ENCODE measurements at places on chromosomes 5 and 9.

GRCh38 chr9:130627896-130628792, 36.2 kb upstream of the PRDM12 start:
- DNase-seq = no peak

GRCh38 chr5:169357291-169357690, 56.4 kb upstream of the SLIT3 start:
- DNase-seq = no peak

GRCh38 chr5:175471628-175472027, 6.7 kb upstream of the SFXN1 start:
- DNase-seq = no peak

GRCh38 chr9:72524820-72525540, 3.6 kb downstream of the TMC1 start:
- DNase-seq = no peak

- no peak for DNase-seq
Measured at GRCh38 chr9:71814226-71814625, 45.9 kb upstream of the CEMIP2 start.

- DNase-seq = no peak
Measured at GRCh38 chr5:140926443-140927227, 536 bp downstream of the PCDHAC1 start.

DNA sequence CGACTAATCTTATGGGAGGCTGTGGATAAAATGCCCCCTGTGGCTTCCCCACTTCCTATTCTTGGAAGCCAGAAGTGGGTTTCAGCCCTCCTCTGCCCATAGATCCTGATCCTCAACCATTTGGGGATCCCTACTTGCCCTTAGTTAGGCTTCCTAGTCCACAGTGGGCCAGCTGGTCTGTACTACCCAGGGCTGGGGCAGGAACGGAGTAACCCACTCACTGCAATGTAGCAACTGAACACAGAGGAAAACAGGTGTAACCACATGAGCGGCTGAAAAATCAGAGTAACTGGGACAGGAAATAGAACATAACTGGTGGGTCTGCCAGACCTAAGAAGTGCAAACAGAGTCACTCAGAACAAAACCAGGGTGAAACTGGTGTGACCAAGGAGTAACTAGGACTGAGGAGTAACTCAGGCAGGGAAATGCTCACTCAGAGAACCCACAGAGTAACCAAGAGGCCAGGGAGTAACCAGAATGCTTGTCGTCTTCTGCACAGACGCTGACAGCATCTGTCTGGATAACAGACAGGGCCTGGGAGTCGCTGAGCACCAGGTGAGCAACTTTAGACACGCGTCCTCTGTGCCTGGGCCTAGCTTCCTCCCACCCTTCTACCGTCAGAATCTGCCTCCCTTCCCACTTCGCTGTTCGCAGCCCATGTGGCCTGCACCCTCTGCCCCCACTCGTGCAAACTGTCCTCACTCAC, 1.0 kb downstream of the AQP3 start:
- DNase-seq = no peak

- DNase-seq = no peak
Measured at GRCh38 chr5:145403992-145404391, 431.1 kb downstream of the PRELID2 start.

DNA sequence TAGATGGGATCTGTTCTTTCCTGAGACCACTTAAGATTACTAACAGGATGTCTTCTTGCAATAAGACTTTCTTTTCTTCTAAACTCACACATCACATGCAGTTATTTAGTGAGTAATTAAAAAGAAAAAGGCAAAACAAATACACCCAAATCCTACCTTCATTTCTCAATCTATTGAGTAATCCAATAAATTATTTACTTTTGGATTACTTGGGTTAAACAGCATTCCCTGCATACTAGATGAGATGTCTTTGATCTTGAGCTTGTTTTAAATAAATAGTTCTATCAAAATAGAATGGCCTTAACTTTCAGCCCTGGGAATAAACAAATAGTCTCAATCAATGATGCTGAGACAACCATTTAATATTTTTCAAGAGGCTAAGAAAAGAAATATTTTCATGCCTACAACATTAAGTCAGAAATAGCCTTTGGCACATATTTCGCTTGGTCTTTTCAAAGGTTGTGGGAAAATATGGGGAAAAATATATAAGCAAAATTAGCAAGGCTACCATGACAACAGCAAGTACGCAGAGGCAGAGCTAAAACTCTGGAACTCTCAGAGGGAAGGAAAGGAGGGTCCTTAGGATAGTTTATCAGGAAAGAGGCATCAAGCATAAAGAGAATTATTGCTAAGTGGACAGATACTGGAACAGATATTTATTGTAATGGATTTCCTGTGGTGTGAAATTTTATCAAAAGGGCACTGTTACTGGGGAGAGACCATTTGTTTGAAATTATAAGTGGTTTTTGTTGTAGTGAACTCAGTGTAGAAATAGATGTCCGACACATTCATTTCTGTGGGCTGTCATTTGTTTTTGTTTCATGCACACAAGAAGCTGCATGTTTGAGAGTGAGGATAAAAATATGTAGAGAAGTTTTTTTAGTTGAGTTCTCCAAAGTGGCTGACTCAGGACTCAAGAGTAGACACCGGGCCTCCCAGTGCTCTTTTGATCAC, 70.2 kb upstream of the CDH6 start:
- DNase-seq = no peak

DNA sequence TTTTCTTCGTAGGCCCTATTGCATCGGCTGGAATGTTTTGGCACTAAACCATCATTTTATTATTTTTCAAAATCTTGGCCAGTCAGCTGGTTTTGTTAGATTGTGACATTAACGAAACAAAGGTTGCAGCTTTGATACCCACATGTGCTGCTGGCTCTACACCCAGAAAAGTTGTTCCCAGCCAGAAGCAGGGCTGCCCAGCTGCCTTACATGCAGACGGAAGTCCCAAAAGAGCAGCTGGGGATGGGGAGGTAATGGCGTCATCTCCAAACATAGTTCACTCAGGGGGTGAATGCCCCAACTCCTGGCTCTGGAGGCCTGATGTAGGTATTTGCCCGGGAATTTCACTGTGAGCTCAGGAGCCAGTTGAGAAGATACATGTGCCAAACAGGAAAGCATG, 23.3 kb downstream of the TMEM171 start:
- no peak for DNase-seq

DNA sequence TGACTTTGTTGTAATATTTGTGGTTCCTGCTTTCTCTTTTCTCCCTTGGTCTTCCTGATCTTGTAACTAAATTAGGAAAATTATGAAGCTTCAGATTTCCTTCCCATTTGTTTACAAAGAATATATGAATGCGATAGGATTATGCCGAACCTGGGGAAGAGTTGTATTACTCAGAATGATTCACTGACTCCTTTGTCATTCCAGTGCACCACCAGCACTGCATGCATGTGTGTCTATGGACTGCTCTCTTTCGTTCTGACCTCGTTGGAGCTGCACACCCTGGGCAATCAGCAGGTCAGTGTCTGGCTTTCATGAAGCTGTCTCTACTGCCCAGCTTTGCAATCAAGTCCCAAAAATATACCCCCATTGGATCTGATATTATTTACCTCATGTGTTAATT, 25.5 kb downstream of the NUP188 start:
- DNase-seq = no peak

- no peak for DNase-seq
Measured at GRCh38 chr5:107704681-107705401, 34.1 kb upstream of the EFNA5 start.

DNA sequence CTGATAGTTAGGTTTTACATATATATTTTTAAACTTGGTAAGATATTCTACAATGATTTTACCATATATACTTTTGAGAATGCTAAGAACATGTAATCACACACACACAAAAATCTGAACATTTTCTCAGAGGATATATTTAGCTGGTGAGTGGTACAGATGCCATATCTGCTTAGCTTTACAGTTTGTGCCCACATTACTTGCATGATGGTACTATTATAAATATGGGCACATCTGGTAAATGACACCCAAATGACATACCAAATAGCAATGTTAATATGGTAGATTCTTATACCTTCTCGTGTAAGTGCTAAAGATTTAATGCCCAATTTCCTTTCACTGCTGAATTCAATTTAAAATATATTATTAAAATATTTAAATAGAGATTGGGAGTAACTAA, 56.6 kb downstream of the LSM11 start:
- no peak for DNase-seq
